CD4-positive, alpha-beta T cell treated with Interferon alpha-2 for 1 hour (primary cell): ENCODE measurements at places on chromosomes 2 and 18.

DNA sequence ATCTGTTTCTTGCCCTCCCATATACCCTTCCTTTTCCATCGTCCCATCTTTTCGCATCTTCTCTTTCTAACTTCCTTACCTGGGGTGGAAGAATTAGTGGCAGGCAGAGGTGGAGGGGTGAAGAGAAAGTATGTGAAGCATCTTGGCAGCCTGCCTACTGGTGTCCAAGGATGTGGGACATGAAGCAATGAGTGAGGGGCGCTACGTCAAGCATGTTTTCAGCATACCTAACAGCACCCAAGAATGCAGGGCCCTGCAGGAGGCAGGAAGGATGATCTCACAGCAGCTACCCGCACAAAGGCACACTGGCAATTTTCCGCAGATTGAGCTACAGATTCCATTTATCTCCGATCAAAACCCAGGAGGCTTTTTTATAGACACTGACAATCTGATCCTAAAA lies 42.2 kb downstream of the METTL4 start:
- DNase-seq: no peak

GRCh38 chr18:6994056-6994770 lies 123.4 kb downstream of the LAMA1 start:
- no peak for DNase-seq

DNA sequence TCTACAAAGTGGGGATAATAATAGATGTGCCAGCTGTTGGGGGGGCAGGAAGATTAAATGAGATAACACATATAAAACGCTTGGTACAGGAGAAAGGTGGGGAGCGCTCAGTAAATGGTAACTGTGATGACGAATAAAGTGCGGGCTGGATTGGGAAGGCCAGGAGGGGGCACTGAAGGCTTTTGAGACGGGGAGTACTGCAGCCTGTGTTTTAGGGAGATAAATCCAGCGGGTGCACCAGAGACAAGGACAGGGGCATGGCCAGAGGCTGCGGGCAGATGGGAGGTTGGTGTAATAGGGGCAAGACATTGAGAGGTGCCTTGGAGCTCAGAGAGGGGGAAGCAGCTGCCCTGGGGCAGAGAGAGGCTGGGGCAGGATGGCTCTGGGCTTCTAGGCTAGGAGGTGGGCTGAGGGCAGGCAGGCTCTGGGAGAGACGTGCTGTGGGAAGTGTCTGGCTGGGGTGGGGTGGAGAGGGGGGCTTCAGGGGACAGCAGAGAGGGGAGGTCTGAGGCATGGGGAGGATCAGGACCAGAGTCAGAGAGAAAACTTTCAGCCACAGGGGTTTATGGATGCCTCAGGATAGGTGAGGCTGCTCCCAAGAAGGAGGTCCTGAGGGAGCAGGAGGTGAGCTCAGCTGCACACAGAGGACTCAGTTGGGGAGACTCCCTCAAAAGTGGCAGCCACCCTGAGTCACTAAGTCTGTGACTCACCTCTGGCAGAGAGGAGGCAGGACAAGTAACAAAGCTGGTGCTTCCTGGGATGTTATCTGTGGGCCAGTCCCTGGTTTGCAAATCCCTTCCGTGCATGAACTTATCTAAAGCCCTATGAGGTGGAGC lies 18.8 kb downstream of the TEX44 start:
- DNase-seq: peak; percentile 40

- DNase-seq: no peak
Measured at GRCh38 chr2:206241736-206242135, 32.7 kb upstream of the ZDBF2 start.

DNA sequence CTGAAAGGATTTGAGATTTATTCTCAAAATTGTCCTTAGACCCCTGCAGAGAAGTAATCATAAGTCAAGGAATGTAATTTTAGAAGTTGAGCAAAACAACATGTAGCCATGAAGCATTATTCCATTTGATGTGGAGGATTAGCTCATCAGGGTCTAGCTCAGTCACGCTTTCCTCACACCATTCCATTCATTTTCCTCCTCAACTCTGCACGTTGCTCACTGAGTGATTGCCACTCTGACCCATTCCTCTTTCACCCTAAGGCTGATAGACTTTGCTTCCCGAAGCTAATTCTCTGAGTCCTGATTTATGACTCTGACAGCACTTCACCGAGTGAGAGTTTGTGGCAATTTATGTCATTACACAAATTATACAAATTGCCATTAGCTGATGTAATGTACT lies 820.6 kb upstream of the PIK3C3 start:
- DNase-seq: no peak

DNA sequence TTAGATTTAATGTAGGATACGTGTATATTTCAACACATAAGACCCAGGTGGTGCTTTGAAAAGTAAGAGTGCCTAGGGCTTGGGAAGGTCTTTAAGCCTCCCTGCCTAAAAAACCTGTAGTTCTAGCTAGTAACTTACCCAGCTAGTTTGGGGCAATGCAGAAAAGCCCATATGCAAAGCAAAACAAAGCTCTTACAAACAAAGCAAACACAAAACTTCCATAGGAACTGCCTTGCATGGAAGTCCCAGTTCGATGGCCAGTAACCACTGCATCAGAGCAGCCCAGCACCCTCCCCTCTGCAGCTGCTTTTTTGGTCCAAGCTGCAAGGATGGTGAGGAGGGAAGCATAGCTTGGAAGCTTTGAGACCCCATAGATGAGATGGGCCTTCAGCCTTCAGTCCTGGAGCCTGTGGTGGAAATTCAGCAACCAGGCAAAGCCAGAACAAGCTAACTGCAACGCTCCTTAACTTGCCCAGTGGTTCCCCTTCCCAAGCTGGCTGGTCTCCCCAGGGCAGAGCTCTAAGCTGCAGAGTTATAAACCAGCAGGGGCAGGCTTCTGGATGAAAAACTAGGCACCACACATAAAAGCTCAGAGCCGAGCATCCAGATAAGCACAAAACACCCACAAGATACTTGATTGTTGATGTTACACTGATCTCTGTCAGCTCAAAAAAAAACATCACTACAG lies 16.2 kb downstream of the C2orf76 start:
- no peak for DNase-seq

DNA sequence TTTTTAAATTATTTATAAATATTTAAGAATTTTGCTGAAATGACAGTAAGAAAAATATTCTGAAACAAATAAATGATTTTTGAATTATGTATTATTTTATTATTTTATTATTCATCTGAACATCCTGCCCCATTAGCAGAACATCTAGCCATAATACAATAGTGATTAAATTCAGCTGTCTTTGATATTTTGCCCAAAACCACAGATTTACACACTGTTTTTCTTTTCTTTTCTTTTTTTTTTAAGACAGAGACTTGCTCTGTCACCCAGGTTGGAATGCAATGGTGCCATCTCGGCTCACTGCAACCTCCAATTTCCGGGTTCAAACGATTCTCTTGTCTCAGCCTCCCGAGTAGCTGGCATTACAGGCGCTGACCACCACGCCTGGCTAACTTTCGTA lies 1.9 kb upstream of the SCYGR1 start:
- DNase-seq: no peak

DNA sequence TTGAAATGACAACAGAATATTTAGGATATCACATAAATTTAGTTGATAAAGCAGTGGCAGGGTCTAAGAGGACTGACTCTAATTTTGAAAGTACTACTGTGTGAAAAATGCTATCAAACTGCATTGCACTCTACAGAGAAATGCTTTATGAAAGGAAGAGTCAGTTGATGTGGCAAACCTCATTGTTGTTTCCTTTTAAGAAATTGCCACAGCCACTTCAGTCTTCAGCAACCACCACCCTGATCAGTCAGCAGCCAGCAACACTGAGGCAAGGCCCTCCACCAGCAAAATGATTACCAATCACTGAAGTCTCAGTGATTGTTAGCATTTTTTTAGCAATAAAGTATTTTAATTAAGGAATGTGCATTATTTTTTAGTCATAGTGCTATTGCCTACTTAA lies 488.7 kb upstream of the SLC39A10 start:
- no peak for DNase-seq

GRCh38 chr18:56542476-56542875 lies 95.9 kb downstream of the TXNL1 start:
- no peak for DNase-seq

DNA sequence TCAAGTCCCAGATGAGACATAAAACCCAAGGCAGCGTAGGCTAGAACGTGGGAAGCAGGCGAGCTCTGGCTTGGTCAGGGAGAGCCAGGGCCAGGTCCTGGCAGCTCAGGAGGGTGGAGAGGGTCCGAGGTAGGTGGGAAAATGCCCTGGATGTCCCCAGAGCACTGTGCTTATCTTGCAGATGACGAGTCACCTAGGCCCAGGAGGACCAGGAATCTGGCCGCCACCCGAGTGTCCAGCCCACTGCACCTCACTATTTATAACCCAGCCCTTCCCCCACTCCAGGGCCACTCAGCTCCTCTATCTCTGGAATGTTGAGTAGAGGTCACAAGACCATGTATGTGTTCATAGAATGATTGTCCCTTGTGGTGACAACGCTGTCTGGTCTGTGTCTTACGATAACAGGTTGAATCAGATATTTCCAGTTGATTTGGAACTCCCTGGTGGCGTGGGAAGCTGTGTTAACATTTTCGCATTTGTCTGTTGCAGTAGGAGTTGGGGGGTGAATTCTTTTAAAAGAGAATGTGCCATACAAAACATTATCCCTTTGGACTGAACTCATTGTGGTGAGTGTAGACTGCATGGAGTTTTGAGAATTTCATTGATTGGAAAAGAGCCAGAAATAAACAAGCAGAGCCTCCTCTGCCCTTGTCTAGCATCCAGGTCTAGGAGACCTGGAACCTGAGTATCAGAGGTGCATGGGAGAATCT lies 47.5 kb downstream of the EMILIN2 start:
- no peak for DNase-seq

DNA sequence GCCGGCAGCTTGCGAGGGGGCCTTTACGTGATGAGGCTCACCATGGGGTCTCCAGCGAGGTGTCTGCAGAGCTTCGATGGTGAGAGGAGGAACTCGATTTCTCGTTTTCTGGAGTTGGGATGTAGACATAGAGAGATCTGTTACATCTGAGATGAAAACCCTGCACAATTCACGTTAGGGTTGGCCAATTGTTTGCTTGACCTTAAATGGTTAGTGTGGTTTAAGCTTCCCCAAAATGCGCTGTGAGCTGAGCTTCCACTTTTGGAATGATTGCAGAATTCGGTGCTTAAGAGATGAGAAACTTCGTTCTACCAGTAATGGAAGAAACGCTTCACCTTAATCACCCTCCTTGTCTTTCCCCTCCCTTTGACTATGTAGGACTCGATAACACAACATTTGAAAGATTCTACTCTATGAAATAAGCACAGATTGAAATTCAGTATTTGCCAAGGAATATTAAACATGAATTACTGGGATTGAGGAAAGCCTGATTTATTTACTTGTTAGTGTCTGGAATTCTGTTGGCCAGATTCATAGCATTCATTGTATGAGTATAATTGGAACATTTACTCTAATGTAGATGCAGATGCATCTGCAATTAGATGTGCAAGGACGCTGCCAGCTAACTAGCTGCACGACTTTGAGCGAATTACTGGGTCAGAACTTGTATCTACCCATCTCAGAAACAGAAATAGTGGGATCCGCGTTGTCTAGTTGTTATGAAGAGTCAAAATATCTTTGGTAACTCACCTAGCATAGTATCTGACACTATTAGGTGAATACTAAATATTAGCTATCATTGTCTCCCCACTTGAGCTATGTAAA lies 1.6 kb upstream of the KLF7 start:
- DNase-seq: peak; percentile 36

DNA sequence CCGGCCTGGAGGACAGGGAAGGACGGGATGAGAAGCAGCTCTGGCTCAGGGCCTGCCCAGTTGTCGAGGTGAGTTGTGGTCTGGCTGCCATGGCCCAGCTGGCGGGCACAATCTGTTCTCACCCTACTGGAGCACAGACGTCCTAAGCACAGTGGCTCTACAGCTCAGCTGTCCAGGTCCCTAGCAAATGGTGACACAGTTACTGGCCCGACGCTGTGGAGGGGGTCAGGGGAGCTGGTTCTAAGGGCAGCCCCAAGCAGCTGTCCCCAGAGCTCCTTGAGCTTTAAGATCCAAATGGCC lies 32.9 kb downstream of the KCNK3 start:
- DNase-seq: no peak
